ENCODE measurements at places on chromosomes 6 and 20.

DNA sequence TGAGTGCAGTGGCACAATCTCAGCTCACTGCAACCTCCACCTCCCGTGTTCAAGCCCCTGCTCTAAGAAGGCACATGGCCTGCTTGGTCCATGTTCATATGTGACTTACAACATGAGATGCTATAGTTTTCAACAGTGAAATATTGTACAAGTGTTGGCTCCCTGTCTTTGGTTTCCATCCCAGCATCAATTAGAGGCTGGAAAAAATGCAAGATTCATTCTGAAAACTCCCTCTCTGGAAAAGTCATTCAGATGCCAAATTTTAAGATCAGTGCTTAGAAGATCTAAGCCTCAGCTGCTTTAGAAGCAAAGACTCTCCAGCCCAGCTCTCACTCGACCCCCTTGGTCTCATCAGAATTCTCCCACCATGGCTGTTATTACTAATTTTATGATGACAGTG lies 398.9 kb downstream of the KIF16B start:
- no peak for DNase-seq

DNA sequence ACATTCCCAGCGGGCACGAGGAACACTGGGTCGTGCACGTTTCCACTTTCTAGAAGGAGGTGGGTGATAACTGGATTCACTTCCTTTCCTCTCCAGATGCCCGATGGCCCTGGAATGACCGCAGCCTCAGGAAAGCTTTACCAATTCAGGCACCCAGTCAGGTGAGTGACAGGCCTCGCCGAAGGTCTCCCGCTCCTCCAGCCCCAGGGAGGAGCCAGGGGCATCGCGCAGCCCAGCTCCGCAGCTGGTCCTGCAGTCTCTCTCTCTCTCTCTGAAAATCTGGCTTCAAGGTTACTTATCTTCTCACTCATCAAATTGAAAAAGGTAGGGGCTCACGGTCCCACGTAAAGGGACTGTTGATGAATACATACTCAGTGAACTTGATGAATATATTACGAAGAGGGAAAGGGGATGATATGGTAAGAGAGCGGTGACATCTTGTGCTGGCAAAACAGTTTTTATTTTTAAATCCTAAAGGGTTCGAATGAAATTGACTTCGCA lies 891 bp downstream of the RIPPLY2 start:
- no peak for DNase-seq

DNA sequence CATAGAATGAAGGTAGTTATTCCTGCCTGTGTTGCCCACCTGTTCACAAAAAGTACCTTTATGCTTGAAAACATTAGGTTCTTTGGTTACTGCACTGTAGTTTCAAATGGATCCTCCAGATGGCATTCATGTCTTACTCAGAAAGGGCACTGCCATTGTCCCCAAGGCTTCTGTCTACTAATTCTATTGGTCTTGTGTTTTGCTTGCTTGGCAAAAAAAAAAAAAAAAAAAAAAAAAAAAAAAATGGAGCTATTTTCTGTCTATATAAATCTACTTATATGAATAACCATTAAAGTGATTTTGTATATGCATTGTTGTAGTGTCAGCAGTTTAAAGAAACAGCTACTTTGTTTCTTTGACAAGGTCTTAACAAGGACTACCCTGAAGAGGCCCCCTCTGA lies 12.7 kb upstream of the EFHC1 start:
- DNase-seq = no peak

DNA sequence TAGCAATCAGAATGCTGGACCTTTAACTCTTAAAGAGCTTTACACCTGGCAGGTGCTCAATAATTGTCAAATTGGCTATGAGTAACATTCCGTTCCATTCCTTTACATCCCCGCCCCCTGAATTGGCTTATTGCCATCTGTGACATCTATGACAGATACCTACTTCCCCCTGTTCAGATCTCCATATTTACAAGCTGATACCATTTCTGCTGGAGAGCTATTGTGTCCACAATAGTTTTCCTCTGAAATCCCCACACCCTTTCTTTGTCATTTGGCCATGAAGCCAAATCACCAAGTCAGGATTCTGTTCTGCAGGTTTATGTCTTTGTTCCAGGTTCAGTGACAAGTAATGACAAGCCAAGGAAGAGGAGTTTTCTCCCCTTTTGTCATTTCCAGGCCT lies 3.2 kb downstream of the CDH26 start:
- DNase-seq = no peak

DNA sequence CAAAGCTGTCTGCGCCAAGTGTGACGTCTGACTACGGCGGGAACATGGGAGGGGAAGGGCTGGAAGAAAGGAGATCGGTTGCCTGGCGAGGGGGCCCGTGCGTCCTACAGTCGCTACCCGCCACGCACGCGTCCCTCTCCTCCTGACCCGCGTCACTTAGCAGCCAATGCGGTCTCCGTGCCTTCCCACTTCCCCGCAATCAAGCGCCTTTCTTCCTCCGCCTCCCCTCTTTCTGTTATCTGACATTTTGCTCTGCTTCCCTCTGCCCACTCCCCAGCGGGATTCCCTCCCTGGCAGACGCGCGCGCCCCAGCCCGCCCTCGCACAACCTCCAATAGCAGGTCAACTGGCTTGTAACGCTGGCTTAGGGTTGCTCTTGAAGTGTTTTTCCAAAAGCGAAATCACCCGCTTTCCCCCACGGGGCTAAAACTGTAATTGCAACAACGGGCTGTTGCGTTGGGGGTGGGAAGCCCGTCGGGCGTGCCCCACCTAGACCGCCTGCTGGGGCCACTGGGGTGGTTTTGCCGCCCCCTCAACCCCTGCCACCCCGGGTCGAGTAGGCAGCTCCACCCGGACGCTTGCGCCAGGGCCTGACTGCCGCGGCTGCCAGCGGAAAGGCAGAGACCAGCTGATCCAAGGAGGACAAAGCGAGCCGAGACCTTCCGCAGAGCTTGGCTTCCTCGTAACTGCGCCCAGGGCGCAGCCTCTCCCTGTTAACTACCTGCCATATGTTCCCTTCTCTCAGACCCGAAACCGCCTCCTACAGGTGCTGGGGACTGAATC lies 6.2 kb upstream of the SOX4 start:
- DNase-seq = peak; percentile 87

DNA sequence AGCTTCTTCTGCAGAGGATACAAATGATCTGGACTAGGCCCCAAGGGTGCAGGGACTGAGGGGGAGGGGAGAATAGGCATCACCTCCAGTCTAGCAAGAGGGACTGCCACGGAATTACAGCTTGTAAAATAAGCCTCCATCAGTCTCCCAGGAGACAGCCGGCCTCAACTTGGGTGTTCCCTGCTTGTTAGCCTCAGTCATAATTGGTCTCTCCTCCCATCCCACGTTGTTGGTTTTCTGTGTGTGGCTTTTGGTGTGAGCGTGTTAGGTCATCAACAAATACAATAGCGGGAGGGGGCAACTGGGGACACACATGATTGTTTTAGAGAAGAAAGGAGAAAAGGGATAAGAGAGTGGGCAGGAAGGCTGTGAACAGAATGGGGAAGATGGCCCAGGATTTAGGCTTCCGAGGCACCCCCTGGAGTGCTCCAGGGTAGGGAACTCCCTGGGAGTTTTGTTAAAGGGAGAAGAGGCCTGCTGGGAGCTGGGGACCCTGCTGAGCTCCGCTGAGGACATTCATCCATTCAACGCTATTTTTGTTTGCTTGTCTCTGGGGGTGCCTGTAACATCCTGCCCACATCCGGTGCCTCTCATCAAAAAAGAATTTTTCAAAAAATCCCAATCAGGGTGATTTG lies 9.2 kb downstream of the FOXA2 start:
- DNase-seq = no peak

DNA sequence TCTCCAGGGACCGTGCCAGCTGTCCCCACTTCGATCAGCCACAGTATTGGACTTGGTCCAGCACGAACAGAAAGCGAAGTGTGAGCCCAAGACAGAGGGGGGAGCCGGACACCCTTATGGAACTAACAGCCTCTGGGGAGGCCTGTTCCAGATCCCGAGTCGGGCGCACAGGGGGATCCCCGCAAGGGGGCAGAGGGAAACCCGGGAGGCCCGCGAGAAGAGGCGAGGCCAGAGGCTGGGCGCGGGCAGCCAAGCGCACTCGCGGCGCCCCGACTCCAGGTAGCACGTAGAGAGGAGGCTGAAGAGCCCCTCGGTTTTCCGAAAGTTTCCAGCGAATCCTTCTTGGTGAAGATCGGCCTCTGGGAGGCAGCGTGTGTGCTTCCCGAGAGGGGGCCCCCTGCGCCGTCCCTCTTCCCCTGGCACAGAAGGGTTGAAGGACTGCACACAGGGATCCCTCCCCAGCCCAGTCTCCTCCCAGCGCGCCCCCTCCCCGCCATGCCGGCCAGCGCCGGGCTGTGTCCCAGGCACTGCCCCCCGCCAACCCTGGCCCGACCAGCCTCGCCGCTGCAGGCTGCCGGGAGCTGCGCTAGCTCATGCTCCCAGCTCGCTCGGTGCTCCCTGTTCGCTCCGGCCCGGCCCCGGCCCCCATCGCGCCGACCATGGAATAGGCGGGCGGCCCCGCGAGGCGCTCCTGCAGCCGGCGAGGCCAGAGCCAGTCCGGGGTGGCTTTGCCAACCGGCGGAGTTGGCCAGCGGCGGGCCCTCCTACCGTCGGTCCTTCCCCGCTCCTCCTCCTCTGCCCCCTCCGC lies 577 bp upstream of the SLC24A3 start:
- DNase-seq = peak; percentile 84

DNA sequence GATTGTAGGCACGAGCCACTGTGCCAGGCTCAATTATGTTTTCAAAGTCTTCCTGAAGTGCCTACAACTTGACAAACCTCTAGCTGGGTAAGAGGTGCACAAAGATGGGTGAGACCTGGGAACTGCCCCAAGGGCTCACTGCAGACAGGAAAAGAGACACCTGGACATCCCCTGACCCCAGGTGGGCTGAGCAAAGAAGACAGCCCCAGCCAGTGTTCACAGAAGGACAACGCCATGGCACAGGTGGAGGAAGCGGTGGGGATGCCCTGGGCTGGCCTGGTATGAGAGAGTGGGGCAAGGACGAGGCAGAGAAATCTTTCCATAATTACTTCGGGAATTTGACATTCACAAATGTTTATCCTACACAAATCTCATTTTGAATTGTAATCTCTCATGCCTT lies 278.9 kb downstream of the SMOC2 start:
- DNase-seq = no peak

DNA sequence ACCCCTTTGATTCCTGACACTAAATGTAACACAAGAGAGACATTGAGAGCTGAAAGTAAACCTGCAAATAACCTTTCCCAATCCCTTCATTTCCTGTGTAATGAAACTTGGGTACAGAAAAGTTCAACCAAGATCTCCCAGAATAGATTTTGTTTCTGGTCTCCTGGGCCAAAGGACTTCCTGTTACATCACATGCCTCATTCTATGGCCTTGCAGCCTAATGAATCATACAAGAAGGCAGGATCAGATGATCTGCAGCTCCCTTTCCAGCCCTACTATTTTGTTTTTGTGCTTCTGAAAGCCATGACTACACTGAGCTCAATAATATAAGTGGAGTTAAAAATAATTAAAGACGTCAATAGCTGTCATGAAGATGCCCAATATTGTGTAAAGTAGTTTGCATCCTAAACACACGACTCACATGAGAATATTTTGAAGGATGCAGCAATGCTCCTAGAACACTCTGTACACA lies 73.4 kb upstream of the NOX3 start:
- DNase-seq = no peak

DNA sequence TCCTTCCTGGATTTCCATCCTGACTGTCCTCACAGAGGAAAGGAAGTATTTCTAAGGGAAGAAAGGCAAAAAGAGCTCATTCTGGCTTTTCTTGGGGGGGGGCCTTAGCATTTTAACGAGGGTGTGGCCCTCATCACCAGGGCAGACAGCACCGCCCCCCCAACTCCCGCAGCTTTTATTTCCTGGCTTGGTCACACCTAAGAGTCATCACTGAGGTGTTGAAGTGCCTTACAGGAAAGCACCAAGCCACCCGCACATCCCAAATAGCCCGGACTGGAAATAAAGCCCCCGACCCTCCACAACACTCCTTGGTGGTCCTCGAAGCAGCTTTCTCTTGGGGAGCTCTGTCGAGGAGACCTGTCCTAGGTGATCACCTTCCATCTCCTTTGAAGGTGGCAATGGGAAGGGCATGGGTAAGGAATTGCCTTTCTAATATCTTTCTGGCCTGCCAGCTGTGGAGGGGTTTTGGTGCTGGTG lies 1.3 kb downstream of the PTK7 start:
- no peak for DNase-seq

DNA sequence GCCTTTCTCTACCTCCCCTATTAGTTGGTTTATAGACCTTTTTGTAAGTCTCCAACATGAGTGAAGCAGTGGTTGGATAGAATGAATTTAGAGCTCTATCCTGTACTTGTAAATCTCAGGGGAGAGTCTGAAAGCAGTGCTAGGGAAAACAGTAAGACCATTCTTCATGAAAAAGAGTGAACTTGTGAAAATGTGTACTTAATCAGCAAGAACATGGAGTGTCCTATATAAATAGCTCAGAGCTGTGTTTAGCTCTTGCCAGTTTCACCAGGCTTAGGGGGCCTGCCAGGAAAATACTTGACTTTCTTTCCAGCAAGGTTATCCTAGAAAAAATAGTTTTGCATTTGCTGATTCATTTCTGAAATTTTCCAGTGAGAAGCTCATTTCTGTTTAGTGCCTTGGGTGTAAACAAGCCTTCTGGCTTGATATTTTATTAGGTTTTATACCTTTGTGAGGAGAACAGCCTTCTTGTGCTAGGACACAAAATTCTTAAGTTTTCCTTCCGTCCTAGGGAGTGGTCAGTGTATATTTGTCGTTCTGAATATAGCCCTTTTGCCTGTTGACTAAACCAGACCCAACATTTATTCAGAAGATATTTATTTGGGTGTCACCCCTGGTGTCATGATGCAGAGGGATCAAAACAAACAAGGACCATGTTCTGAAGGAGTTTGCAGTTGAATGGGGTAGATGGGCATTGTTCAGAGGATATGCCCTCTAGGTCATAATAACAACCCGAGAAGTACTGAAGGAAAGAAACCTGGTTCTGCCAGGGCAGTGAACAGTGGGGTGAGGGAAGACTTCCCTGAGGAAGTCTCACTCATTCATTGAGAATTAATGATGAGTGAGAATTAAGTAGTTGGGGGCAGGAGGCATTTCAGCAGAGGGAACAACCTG lies 7.6 kb downstream of the ARFGEF2 start:
- no peak for DNase-seq

GRCh38 chr20:3924304-3925112 lies 35.3 kb downstream of the PANK2 start:
- DNase-seq = peak; percentile 84

DNA sequence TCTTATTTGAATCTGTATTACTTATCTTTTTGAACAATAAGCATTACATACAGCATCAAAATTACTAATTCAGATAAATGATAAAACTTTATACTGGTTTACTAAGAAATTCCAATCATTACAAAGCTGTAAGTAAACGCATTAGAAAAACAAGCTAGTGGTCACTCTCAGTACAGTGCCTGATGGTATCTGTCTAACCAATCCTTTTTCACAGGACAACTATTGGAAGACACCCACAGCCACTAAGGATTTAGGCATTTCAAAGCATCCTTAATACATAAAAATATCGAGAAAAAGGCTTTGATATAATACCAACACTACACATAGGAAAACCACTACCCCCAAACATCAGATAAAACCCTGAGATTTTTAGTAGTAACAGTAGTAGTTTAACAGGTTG lies 2.6 kb downstream of the CD164 start:
- no peak for DNase-seq

Data from posterior vena cava (tissue), 2 donors.